ENCODE measurements at places on chromosomes 6 and 20. TPM values are rescaled to one million over a fixed set of nuclear protein-coding genes. Genes with fewer than 3 reads are reported as not detected.
A peak's percentile ranks its signal among the peaks of the same experiment; 100 is the strongest.

DNA sequence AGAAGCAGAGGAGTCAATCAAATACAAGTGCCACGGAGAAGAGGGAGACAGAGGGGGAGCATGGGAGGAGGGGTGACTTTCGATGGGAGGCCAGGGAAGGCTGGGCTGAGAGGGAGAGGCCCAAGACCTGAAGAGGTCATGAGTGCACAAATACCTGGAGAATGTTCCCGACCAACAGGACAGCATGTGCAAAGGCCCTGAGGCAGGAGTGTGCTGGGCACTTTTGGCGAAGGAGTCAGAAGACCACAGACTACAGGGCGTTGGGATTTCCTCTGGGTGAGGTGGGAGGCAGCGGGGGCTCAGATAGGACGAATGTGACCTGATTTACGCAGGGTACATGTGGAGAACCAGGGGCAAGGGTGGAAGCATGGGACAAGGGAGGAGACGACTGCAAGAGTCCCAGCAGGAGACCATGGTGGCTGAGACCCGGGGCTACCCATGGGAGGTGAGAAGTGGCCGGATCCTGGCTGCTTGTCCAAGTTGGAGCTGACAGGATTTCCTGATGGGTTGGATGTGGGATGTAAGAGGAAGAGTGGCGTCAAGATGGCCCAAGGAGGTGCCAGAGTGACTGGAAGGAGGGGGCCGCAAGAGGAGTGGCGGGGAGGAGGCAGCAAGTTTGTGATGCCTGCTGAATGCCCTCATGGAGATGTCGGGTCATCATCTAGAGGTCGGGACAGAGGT is 23.4 kb downstream of the PREX1 start:
- DNase-seq: peak; percentile 62

DNA sequence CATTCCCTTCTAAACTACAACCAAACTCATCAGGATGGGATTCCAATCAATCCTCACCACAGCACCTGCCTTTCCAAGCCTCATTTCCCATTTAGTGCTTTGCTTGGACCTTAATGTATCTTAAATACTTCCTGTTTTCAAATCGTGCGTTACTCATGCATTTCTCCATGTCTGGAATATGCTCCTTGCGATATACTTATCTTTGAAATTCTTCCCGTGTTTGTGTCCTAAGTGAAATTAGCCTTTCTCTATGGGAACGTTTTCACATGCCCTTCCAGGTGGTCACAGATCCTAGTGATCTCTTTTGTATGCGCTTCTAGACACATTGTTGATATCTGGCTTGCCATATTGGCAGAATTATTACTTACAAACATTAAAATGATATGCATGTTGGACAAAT is 620.6 kb upstream of the AGPAT4 start:
- DNase-seq: no peak

The SLC22A7 gene
- not detected for total RNA-seq

The SLC24A3 gene
- 25.3 TPM for total RNA-seq

The HLA-G gene
- total RNA-seq: 0.19 TPM
